NCI-H2227 treated with DMSO at 0.1 percent for 48 hours (cell line): ENCODE measurements at places on chromosomes 2 and 18.

DNA sequence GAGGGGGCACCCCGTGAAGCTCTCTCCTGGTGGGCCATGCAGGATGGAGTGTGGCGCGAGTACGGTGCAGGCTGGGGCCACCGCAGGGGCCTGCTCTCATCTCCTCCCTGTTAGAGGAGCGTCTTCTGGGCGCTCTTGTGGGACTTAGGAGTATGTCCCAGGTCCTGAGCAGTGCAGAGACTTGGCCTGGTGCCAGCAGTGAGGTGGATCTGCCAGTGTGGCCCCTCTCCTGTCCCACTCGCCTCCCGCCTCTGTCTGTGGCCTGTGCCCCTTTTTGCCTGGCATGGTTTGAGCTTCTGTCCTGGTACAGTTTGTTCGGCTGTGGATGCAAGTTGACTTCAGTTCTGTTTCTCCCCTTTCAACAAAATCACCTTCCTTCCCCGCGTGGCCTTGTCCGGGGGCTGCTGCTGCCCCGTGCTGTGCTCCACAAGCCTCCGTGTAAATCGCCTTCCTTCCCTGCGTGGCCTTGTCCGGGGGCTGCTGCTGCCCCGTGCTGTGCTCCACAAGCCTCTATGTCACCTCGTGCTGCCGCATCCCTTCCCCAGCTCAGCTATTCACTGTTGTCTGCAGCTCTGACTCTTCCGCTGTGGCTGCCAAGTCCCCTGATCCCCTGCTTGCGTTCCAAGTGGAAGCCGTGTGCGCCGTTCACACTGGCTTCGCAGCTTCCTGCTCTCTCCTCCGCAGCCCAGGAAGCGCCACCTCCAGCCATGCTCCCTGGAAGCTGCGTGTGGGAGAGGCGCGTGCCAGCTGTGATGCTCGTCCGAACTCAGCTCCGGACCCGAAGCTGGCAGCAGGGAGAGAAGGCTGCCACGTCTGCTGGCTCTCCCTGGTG lies 13.7 kb downstream of the LDLRAD4 start:
- no peak for DNase-seq

DNA sequence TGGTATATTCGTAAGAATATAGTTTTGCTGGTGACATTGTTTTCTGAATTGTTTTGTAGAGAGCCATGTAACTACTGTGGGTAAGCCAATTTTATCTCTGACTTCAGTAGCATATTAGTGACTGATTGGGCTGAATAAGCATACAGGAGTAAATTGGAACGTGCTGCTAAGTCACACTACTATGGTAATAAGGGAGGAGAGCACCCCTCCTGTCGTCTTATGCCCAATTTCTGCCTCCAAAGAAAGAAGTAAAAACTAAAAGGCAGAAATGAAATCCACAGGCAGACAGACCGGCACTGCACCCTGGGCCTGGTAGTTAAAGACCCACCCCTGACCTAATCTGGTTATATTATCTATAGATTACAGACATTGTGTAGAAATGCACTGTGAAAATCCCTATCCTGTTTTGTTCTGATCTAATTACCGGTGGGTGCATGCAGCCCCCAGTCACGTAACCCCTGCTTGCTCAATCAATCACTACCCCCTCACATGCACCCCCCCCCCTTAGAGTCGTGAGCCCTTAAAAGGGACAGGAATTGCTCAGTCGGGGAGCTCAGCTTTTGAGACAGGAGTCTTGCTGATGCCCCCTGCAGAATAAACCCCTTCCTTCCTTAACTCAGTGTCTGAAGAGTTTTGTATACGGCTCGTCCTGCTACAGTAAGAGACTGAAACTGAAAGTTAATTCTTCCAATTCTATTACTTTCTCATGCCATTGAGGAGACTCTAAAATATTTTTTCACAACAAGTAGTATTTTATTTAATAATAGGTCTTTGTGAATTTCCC lies 167.0 kb downstream of the ZNF804A start:
- no peak for DNase-seq

GRCh38 chr2:73268830-73269685 lies 15.2 kb downstream of the FBXO41 start:
- peak; percentile 75 for DNase-seq

DNA sequence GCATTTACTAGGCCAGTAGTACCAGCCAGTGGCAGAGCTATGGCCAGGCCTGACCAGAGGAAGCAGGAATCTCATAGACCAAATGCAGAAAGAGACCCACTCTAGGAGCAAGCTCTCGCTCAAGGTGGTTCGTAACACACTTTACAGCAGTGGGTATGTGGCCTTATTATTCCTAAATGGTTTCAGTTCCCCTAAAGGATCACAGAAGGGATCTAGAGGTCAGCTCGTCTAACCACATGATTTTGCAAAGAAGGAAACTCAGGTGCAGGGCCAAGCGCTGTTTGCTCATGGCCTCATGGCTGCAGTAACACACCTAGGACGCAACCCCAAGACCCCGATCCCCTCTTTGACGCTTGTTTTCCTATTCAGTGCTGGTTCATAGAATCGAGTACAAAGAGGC lies 65.5 kb upstream of the ATG16L1 start:
- DNase-seq = no peak

DNA sequence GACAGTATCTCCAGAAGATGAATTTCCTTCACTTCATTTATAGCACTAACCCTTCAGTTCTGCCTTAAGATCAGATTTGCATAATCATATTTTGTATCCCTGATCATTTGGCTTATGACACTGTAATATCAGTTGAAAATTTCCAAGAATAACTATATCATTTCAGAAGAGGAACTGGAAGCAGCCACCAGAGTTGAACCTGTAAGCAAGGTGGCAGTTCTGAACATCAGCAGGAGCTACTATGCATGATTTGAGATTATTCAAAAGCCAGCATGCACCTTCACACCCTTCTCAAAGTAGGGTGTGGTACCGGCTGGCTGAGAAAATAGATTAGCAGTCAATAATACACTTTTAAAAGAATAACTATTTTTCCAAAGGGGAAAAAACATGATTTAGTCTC lies 328.2 kb downstream of the DLGAP1 start:
- DNase-seq = no peak

- DNase-seq = peak; percentile 3
Observed at GRCh38 chr2:240236217-240237111, 96.0 kb upstream of the OTOS start.

DNA sequence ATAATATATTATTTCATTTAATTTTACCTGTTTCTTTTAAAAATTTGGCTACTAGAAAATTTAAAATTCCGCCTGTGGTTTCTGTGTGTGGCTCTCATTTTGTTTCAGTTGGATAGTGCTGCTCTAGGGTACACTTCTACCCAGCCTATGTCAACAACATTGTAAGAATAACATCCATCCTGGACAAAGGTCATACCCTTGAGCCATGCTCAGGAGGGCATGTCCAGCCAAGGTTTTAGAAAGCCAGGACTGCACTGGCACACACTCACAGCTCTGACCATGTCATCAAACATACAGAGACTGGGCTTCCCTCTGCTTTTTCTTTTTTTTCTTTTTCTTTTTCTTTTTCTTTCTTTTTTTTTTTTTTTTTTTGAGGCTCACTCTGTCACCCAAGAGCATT lies 96.1 kb downstream of the CTIF start:
- no peak for DNase-seq
